ENCODE measurements at places on chromosomes 3 and 15. TPM values are rescaled to one million over a fixed set of nuclear protein-coding genes. Genes with fewer than 3 reads are reported as not detected.

Gene ATP11B
- 11.2 TPM for polyA plus RNA-seq

Gene DPPA2
- not detected for polyA plus RNA-seq

Gene OXTR
- 195 TPM for polyA plus RNA-seq

Gene CHDH
- 0.13 TPM for polyA plus RNA-seq

Gene HGD
- polyA plus RNA-seq, result 0.11 TPM

Gene SCAPER
- 2.6 TPM for polyA plus RNA-seq

Gene MYL3
- 1.0 TPM for polyA plus RNA-seq

Gene CIAO2A
- polyA plus RNA-seq, result 41.2 TPM

Gene FBXW12
- not detected for polyA plus RNA-seq

Gene TMC3
- polyA plus RNA-seq, result not detected

Gene SEMA3F
- polyA plus RNA-seq, result 11.4 TPM

Gene LRRC57
- 19.3 TPM for polyA plus RNA-seq

Gene FES
- 6.9 TPM for polyA plus RNA-seq

Gene CCDC39
- not detected for polyA plus RNA-seq

Gene TAMM41
- 12.0 TPM for polyA plus RNA-seq

Gene INSYN1
- polyA plus RNA-seq, result 3.5 TPM

Gene CRABP1
- polyA plus RNA-seq, result not detected

Gene HTR3E
- not detected for polyA plus RNA-seq

Gene GCHFR
- polyA plus RNA-seq, result 3.1 TPM

Gene SAXO2
- 0.45 TPM for polyA plus RNA-seq

Gene EFCC1
- not detected for polyA plus RNA-seq

Gene ZDHHC23
- polyA plus RNA-seq, result 2.5 TPM

Gene ZSCAN2
- 6.3 TPM for polyA plus RNA-seq

Gene A4GNT
- polyA plus RNA-seq, result not detected

Gene TF
- 0.15 TPM for polyA plus RNA-seq

Gene SNTN
- polyA plus RNA-seq, result not detected

Gene TPRG1
- polyA plus RNA-seq, result 0.16 TPM

Gene ALPK3
- polyA plus RNA-seq, result 0.06 TPM

Gene CDCP1
- polyA plus RNA-seq, result 1.3 TPM

Gene NCBP2
- polyA plus RNA-seq, result 58.6 TPM

Gene TMIE
- polyA plus RNA-seq, result 0.07 TPM

Gene WDR93
- polyA plus RNA-seq, result 0.17 TPM

Gene AP3B2
- 0.54 TPM for polyA plus RNA-seq

Gene MAGI1
- polyA plus RNA-seq, result 14.4 TPM

Gene PIERCE2
- polyA plus RNA-seq, result 1.4 TPM

Gene ATP10A
- polyA plus RNA-seq, result 28.0 TPM

Gene MINAR1
- polyA plus RNA-seq, result 0.43 TPM

Gene RPL39L
- polyA plus RNA-seq, result 23.3 TPM

Gene HLTF
- 17.3 TPM for polyA plus RNA-seq

Gene ZNF774
- polyA plus RNA-seq, result 1.6 TPM
